Dermis microvascular lymphatic vessel endothelial cell (primary cell): ENCODE measurements at places on chromosomes 1 and 21. TPM values are rescaled to one million over a fixed set of nuclear protein-coding genes. Genes with fewer than 3 reads are reported as not detected.

SLC44A5 gene
- total RNA-seq: 1.0 and 4.6 TPM in 2 replicates

MARK1 gene
- total RNA-seq: 1.4 and 2.4 TPM in 2 replicates

CD2 gene
- not detected in 2 replicates for total RNA-seq

PODN gene
- total RNA-seq: 0.13 TPM in 1 of 2 replicates, not detected in the other

LCE3A gene
- total RNA-seq: not detected in 2 replicates

- no peak for DNase-seq
Observed at GRCh38 chr1:210499956-210500355, 171.3 kb downstream of the HHAT start.

DNA sequence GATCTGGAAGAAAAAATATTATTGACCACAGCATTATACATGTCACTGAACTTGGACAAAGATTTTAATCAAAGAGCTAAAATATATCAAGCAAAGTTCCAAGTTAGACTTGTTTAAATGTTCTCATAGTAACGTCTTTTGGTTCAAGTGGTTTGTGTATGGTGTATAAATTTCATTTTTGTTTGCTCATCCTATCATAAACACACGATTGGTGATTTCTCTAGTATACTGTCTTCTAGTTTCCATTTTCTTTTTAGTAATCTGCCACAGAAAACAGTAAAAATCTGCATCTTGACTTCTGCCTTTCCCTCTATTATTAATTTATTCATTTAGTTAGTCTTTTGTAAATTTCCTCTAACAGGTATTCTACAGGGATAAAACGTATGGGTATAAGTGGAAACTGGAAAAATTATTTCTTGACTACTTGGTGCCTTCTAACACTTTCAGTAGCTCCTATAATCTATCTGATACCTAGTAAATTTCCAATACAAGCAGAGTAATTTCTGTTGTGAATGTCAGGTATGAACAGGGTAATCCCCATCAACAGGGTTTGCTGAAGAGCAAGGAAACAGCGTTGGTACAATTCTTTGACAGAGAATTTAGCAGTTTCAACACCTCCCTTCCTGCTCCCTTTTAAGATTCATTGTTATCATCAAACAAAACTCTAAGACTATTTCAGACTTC, 268.0 kb downstream of the PTPRC start:
- no peak for DNase-seq

GRCh38 chr1:46580140-46580903, 23.7 kb downstream of the MKNK1 start:
- no peak for DNase-seq

DNA sequence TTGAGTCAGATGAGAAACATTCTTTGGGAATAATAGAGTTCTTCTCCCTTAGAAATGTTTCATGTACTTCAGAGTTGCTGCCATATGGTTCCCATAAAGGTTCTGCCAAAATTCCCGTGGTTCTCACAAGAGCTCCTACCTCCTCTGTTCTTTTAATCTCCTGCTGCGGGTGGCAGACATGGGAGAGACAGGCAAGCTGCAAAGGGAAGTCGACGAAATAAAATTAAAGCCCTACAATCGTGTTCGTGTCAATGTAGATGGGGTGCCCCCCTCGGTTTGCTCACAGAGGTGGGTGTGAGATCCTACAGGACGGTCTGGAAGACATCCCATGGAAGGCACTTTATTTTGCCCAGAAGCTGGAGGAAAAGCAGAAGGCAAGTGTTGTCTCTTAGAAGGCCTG, 276.0 kb downstream of the RWDD3 start:
- DNase-seq: no peak

DNA sequence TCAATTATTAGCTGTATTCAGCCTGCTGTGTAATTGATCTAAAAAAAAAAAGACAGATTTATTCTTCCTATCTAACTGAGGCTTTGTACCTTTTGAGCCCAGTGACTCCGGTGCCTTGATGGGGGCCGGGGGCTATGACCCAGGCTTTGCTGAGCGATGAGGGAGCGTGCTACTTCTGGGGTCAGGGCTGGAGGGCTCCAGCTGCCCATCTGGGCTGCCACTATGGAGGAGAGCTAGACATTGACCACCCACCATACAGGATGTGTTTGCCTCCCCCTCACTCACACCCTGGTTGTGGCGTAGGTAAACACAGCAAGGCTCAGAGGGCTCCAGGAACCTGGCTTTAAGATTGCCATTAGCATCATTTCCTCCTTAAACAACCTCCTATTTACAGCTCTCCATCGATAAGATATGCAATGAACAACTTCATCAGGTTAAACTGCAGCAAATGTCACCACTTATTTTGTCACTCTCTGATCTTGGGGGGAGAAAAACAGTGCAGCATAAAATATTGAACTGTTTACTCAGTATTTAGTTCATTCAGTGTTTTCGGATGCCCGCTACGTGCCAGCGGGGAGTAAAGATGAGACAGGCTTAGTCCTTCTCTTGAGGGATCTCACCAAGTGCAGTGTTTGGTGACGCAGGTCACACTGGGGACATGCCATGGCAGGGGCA, 231.6 kb downstream of the KIF26B start:
- no peak for DNase-seq
